GM03348 (cell line): ENCODE measurements at places on chromosomes 12 and 14.
A peak's percentile ranks its signal among the peaks of the same experiment; 100 is the strongest.

GRCh38 chr12:92601176-92601575 is 101.6 kb upstream of the PLEKHG7 start:
- DNase-seq = no peak

DNA sequence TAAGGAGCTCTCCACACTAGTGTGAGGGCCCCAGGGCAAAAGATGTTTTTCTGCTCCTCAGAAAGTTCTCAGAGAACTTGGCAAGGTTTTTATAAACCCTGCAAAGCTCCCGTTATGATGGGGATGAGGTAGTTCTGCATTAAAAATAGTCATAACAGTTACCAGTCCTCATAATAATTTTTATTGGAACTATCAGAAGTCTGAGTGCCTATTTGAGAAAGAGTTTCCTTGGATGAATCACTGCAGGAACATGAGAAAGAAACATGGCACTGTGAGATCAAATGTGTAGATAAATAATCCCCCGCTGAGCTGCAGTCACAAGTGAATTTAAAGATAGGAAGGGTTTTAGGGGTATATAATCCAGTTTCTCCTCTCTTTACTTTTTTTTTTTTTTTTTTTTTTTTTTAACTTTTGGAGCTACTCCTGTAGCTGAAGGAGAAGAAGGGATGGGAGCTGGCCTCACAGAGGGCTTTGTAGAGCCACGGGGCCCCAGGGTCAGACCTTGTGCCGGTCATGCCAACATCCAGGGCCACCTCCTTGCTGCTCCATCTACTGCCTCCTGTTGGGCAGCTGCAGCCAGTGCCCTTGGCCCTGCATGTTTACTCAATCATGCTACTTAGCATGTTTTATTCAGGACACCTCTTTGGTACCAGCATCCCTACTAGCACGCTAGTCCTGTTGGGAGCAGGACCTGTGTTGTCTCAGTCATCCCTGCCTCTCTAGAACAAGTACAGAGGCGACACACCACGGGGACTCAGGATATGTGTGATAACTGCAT is 39.5 kb downstream of the EVL start:
- DNase-seq = no peak

- DNase-seq = peak; percentile 8
These were observed 168.1 kb downstream of the BCAT1 start for GRCh38 chr12:24780697-24781368.

DNA sequence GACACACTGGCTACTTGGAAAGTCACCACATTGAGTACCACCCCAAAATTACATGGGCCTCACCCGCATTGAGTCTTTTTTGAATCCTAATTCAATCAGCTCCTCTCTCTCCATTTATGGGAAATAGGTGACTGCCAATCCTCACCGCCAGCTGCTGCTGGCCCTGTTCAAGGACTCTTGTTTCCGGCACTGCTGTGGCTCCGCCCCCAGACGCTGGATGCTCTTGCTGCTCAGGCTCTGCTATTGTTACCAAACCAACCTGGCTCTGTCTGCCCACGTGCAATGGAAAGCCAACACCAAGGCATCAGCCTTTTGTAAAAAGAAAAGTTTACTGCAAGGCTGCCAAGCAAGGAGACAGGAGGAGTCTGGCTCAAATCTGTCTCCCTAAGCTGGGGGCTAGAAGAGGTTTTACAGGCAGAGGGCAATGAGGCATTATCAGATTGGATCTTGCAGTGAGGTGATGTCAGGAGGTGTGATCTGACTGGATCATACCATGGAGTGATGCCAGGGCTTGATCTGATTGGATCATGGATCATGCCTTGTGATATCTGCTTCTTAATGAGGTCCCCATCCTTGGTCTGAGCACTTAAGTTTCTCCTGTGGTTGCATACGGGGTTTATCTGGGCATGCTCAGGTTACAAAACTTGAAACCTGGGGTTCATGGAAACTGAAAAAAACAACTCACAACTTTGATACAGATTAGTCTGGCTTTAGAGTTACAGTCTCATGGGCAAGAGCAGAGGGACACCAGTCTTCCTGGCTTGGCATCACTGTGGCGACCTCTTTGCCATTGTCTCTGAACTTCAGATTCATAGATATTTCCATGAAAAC is 117.1 kb upstream of the SLC35F4 start:
- DNase-seq = no peak

DNA sequence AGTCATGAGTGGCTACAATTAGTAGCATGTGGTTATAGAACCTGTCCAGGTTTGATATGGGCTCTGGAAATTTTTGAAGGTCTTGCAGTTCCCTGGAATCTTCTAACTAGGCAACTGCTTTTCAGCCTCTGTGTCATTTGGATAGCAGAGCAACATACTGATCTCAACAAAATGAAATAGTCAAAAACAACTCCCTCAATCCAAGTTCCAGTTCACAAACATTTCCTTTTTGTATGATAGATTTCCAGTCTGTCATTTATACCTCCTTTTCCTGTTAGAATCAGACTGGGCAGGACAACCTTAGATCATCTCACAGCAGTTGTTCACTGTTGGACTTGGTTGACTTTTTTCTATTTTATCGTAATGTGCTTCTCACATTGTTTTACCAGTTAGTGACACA is 442.1 kb upstream of the PDE3A start:
- DNase-seq = no peak

GRCh38 chr12:45775465-45775864 is 46.0 kb downstream of the ARID2 start:
- no peak for DNase-seq

GRCh38 chr12:130925666-130926015 is 28.1 kb upstream of the ADGRD1 start:
- no peak for DNase-seq

- no peak for DNase-seq
These were observed 20.1 kb upstream of the CDK17 start for GRCh38 chr12:96420277-96420835.

- no peak for DNase-seq
These were observed 441.2 kb downstream of the BTG1 start for GRCh38 chr12:91704446-91704845.

GRCh38 chr14:104115131-104115600 is 23.2 kb upstream of the KIF26A start:
- no peak for DNase-seq

DNA sequence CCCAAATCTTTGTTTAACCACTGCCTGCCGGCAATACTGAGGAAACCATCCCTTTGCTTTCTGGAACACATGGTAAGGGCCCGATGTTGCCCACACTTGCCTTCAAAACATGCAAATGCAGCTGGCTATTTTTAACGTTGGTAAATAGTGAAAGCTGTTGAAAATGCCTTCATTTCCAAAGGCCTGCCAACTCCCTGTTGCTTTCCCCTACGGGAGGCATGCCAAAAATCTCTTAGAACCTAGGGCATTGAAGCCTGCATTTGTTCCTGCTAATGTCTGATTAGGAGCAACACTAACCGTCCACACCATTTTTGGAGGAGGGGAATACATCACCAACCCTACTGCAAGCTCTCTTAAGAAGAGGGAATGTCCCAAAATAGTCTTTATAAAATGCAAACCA is 152.6 kb upstream of the NOS1 start:
- no peak for DNase-seq

DNA sequence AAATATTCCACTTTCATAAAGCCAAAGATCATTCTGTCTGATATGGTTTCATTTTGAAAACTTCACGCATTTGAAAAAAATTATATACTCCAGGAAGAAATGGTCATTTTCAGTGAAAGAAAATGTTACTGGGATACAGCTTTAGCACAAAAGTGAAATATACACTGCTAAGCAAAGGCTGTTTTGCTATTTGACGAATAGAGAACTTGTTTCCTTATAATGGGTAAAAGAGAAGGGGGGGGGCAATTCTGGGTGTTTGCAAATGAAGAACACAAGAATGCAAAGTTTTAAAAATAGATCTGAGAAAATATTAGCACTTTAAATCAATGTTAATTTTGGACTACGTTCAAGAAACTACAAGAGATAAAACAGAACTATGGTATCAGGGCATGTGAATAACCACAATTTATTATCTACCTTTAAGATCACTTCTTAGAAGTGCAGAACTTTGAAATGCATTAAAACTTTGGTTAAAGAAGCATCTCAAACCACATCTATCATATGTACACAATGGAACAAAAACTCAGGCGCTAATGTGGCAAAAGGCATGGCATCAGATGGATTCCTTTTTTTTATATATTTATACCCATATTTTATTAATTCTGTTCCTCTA is 51.1 kb downstream of the EFCAB11 start:
- DNase-seq = no peak

DNA sequence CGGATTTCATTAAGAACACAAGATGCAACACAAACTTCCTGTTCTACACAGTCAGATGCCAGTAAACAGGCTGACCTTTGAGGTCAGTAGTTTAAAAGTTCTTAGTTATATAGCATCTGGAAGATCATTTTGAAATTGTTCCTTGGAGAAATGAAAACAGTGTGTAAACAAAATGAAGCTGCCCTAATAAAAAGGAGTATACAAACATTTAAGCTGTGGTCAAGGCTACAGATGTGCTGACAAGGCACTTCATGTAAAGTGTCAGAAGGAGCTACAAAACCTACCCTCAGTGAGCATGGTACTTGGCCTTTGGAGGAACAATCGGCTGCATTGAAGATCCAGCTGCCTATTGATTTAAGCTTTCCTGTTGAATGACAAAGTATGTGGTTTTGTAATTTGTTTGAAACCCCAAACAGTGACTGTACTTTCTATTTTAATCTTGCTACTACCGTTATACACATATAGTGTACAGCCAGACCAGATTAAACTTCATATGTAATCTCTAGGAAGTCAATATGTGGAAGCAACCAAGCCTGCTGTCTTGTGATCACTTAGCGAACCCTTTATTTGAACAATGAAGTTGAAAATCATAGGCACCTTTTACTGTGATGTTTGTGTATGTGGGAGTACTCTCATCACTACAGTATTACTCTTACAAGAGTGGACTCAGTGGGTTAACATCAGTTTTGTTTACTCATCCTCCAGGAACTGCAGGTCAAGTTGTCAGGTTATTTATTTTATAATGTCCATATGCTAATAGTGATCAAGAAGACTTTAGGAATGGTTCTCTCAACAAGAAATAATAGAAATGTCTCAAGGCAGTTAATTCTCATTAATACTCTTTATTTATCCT is 13.5 kb downstream of the PTGER2 start:
- DNase-seq = no peak

- DNase-seq = no peak
These were observed 328.3 kb downstream of the APAF1 start for GRCh38 chr12:98973395-98973794.

GRCh38 chr12:8561011-8561410 is 20.3 kb upstream of the CLEC4E start:
- DNase-seq = no peak

- no peak for DNase-seq
These were observed 225.0 kb upstream of the GRIP1 start for GRCh38 chr12:66903782-66904396.

DNA sequence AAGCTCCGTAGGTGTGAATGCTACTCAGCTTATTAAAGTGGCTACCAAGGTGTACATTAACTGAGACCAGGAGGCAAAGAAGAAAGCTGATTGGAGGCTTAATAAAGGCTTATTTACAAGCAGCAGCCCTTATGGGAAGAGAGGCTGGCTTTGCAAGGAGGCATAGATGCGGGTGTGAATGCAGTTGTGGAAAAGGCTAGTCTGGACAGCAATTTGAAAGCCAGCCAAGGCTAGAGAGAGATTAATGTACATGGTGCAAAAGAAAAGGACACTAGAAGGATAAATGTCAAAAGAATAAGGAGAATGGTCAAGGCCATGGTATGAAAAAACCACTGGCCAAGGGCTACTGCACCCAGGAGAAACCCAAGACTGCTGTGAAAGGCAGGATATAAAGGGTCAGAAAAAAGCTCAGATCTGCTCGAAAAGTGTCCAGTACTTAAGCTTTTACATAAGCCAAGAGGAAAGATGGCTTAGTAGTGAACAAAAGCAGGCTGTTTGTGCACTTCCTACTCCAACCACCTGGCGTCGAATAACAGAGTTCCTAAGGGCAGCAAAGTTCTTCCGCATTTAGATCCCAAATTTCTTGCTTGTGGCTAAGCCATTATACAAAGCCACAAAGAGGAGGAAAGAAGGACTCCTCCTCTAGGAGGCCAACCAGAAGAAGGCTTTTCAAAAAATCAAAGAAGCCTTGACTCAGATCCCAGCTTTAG is 24.0 kb downstream of the KLRK1 start:
- DNase-seq = no peak

DNA sequence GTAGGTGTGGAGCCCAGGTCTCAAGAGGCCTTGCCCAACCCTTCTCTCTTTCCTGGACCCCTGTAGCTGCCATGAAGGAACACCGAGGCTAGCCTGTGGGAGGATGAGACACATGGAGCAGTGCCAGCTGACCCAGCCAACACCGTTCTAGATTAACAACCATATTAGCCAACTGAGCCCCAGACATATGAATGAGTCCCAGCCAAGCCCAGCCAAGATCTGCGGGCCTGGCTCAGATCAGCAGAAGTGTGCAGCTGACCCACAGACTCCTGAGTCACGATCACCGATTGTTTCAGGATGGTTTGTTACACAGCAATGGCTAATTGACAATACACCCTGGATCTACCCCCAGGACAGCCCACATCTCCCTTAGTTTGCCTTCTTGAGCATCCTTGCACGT is 82.1 kb downstream of the NTF3 start:
- no peak for DNase-seq

DNA sequence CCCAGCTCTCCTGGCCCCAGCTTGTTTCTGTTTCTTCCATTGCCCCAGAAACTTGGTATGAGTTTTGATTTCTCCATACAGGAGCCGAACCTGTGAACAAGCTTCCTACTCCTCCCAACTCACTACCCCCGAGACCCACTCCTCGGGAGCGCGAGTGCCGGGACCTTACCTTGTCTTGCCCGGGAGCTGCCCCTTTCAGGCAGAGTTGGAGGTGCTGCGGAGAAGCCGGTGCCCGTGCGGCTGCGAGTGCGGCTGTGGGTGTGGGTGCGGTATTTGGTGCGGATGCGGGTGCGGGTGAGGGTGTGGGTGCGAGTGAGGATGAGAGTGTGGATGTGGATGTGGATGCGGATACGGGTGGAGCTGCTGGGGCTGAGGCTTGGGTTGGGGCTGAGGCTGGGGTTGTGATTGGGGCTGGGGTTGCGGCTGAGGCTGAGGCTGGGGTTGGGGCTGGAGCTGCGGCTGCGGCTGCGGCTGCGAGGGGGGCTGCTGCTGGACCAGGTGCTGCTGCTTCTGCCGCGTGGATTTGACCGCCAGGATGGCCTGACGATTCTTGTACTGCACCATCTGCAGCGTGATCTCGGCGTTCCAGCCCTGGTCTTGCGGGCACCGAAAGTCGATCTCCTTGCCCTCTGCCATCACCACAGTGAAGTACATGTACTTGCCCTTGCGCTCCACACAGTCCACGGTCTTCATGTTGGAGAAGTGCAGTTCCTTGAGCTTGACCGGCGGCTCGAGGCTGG is 1.1 kb downstream of the PHLDA1 start:
- DNase-seq = peak; percentile 41

DNA sequence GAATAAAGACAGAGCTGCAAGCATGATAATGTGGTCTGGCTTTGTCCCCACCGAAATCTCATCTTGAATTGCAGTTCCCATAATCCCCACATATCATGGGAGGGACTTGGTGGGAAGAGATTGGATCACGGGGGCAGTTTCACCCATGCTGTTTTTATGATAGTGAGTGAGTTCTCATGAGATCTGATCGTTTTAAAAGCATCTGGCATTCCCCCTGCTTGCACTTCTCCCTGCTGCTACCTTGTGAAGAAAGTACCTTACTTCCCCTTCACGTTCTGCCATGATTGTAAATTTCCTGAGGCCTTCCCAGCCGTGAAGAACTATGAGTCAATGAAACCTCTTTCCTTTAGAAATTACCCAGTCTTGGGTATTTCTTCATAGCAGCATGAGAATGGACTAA is 158.7 kb downstream of the SLC35F4 start:
- no peak for DNase-seq
